ENCODE measurements at places on chromosomes 1 and 21. TPM values are rescaled to one million over a fixed set of nuclear protein-coding genes. Genes with fewer than 3 reads are reported as not detected.

GRCh38 chr1:165575468-165576099 is 31.8 kb downstream of the LRRC52 start:
- DNase-seq, result no peak

DNA sequence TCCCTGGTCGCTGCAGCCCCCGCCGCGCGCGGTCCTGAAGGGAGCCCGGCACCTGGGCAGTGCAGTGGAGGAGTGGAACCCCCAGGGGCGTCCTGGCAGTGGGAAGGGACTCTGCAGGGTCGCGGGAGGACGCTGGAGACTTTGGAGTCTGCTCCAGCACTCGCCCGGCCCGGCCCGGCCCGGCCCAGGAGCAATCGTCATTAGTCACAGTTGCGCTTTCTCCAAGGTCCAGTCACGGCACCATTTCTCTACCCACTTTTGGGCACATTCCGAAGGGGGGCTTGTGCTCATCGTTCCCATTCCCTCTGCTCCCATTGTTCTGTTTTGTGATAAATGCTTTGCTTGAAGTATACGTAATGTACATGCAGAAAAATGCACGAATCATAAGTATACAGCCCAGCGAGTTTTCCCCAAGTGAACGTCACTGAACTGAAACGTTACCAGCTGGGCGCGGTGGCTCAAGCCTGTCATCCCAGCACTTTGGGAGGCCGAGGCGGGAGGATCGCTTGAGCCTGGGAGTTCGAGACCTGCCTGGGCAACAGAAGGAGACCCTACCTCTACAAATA is 999 bp downstream of the THAP3 start:
- no peak for DNase-seq

- no peak for DNase-seq
These were observed 16.5 kb upstream of the PKP1 start for GRCh38 chr1:201266774-201267173.

DNA sequence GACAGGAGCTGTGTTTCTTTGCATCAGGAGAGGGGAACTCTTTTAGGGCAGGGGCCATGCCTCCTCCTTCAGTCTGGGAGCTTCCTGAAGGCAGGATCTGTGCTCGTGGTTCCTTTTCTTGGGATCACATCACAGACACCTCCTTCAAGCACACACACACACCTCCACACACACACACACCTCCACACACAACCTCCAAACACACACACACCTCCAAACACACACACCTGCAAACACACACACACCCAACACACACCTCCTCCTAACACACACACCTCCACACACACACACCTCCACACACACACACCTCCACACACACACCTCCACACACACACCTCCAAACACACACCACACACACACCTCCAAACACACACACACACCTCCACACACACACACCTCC is 10.5 kb downstream of the LGR6 start:
- no peak for DNase-seq

DNA sequence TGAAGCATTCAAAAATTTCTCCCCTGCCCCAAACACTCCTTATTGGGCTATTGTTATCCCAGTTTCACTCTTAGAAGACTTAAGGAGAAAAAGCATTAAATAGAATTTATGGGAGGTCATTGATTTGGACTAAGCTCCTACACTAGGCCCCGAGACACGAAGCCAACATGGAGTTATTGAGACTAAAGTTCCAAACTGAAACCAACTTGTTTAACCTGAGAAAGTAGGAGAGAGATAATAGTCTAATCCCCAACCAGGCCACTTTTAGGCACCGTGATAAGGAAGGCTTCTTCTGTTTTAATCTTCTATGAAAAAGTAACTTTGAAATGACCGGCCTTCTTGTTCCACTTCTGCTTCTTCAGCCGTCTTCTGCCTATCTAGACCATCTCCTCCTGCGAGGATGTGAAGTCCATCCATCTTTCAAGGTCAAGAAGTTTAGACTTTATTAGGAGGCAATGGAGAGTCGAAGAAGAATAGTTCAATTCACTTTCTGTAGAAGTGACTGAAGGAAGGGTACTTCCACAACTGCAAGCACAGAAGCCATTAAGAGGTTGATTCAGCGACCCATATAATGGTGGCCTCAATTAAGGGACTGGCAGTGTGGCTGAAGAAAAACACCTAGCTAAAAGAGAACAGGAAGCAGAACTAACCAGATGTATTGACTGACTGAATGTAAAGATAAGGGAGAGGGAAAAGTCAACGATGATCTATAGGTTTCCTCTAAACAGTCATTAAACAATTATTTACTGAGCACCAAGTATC is 428.8 kb downstream of the SMYD3 start:
- no peak for DNase-seq

- no peak for DNase-seq
These were observed 141.6 kb downstream of the MIS18A start for GRCh38 chr21:32137266-32137665.

VPS26C gene
- polyA plus RNA-seq, result 37.2 TPM

GSTM1 gene
- polyA plus RNA-seq, result 1.1 TPM

GRCh38 chr1:60598041-60598910 is 484.1 kb upstream of the NFIA start:
- no peak for DNase-seq

DNA sequence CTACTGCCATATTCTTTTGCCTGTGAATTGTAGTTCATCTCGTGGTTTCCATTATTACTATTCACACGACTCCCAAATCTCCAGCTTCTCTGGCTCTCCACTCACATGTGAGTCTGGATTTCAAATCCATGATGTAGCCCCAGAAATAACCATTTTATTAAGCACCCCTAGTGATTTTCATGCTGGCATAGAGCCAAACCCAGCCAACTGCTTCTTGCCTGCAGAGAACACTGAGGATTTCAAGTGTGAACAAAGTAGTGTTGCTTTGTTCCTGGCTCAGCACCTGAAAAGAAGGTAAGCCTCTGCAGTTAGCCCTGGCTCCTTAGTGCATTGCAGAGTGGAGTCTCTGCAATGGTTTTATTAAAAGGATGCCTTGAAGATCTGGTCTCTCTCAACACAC is 25.9 kb downstream of the UTP25 start:
- no peak for DNase-seq
